ENCODE measurements at places on chromosomes 5 and 9.

DNA sequence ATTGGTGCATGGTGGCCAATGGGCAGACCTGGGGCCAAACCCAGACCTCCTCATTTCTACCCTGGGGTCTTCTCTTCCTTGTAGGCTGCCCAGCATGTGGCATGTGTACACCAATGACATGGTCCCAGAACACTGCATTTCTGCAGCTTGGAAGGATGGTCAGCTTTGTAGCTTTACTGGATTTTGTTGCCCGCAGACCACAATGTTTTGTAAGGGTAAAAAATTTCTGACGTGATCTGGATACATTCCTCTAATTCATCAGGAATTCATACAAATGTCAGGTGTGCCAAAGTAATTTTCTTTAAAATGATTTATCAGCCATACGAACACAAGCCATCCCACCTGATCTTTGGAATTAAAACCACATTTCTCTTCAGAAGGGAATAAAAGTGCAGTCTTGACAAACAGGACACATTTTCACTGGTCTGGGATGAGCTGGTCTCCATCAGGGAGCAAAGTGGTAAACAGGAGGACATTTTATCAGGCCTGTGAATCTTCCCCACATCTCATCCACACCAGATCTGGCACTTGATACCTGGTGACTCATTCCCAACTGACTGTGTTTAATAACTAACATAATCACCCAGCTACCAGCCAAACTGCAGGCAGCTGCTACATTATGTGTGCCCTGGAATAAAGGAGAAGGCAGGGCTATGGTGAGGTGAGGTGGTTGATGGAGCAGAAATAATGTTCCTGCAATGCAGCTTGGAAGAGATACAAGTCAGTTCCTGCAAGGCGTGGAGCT, 103.9 kb downstream of the SPOCK1 start:
- DNase-seq: peak; percentile 16

- DNase-seq: no peak
Measured at GRCh38 chr5:88787856-88788255, 95.1 kb downstream of the MEF2C start.

- no peak for DNase-seq
Measured at GRCh38 chr5:78521455-78521854, 127.1 kb downstream of the LHFPL2 start.

DNA sequence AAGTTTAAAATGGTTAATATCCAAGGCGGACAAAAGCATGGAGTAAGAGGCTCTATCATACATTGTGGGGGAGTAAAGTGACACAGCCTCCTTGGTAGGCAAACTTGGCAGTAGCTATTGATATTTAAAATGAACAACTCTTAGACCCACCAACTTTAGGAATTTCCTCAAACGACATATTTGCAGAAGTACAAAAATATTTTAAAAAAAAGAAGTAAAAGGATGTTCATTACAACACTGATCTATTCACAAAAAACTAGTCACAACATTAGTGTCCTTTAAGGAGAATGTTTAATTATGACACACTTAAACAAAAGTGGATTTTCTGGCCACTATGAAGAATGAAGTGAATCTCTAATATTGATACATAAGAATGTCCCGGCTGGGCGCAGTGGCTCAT, 1.7 kb downstream of the ALG2 start:
- no peak for DNase-seq

GRCh38 chr5:162068412-162068811, 839 bp downstream of the GABRG2 start:
- no peak for DNase-seq

- no peak for DNase-seq
Measured at GRCh38 chr5:58239731-58240130, 220.2 kb downstream of the PLK2 start.

- no peak for DNase-seq
Measured at GRCh38 chr9:136634904-136635303, 27.8 kb upstream of the EGFL7 start.

Data from DMS79 (cell line).